ENCODE measurements at places on chromosomes 4 and X.

DNA sequence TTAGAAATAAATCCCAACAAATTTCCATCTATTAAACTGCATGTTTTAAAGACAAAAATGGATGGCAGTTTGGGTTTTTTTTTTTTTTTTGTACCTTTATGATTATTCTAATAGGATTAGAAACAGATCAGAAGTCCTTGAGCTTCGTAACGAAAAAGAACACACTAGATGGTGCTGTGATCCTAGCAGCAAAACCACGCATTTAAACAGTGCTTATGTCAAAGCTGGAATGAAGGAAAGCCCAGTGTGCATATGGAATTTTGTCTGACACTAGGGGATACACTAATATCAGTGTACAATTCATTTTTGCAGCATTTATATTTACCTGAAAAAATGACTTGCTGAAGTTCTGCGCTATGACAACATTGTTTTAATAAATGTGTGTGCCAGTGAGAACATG, 229.1 kb downstream of the VEGFC start:
- DNase-seq: no peak

- no peak for DNase-seq
Measured at GRCh38 chr4:139910106-139910505, 243.9 kb downstream of the MAML3 start.

DNA sequence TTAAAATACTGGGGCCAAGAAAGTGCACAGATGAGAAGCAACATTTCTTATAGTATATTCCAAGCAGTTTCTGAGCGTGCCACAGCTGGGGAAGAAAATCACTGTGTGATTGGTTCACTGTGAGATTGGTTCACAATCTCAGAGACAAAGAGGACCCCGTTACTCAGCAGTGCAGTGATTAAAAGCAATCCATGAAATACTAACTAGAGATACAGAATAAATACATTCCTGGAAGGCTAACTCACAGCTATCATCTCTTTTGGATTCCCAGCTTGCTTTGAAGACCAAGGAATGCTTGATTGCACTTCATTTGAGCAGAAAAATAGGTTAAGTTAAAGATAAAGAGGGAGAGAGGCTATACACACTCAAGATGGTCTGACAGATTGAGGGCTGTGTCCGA, 132.1 kb upstream of the RAPGEF2 start:
- no peak for DNase-seq

DNA sequence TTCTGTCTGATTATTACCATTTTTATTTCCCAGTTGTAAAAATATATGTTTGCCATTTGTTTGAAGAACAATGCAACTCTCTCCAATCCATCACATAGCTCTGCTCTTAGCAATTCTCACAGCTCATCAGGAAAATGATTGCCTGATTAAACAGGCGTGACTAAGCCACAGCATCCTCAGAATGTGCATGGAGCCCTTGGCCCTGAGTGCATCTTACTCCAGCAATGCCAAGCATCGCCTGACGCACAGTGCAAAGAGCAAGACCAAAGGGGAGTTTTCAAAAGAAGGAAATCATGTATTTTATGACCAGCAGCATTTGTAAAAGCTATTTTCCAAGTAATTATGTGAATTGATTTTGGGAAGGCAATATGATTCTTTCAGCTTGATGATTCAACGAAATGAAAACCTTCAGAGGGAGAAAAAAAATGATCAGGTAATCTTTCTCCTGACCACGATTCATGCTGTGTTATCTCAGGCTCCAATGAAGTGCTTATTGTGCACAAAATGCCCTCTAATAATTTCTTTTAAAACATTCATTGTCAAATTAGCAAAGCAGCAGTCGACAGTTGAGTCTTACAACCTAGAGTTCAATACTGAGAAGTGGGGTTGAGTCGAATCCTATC, 138.0 kb upstream of the FAM9B start:
- DNase-seq: no peak

DNA sequence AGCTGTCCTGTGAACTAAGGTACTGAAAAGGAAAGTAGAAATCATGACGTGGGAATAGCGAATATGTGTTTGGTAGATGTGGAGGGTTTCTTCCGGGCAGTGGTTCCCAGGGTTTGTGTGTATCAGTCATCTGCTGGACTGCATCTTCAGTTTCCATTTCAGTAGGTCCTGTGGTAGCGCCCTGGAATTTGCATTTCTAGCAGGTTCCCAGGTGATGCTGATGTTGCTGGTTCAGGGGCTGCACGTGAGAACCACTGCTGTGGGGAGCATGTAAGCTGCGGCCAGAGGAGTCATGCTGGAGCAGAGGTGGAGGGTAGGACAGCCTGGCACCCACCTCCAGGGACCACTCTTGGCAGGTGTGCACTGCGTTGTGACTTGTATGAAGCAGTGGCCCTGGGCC, 47.1 kb downstream of the ARHGAP10 start:
- no peak for DNase-seq

DNA sequence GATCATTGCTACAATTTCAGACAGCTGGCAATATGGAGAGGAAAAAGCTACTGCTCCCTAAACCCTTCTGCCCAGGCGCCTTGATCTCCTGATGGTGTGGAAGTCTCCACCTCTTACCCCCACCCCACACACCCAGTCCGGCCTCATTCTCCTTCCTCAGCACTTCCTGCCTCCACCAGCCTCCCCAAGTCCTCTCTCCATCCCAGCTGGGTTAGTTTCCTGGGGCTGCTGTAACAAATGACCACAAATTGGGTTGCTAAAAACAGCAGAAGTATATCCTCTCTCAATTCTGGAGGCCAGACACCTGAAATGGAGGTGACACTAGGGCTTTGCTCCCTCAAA, 1.1 kb upstream of the CCNQ start:
- no peak for DNase-seq

GRCh38 chr4:121943941-121944340, 7.9 kb downstream of the TRPC3 start:
- no peak for DNase-seq

GRCh38 chrX:22664826-22665225, 334.9 kb upstream of the DDX53 start:
- no peak for DNase-seq

DNA sequence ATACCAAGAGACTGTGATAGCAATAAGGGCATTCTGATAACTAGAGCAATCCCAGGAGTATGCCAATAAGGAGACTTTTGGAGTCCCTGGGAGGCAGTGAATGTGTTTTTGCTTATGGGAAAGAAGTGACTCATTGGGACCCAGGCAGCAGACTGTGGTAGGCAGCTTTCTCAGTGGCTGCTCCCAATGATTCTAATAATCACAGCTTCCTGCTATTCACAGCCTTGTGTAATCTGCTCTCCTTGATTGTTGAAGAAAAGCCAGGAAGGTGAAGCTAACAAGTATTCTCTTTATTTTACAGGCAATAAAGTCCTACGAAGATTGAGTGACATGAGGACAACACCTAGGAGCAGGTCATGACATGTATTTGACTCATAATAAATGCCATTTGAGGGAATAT, 70.3 kb upstream of the DDX60 start:
- no peak for DNase-seq

GRCh38 chrX:155998761-155999510, 1.4 kb downstream of the IL9R start:
- no peak for DNase-seq

- DNase-seq: no peak
Measured at GRCh38 chr4:152537881-152538280, 2.0 kb upstream of the FBXW7 start.

DNA sequence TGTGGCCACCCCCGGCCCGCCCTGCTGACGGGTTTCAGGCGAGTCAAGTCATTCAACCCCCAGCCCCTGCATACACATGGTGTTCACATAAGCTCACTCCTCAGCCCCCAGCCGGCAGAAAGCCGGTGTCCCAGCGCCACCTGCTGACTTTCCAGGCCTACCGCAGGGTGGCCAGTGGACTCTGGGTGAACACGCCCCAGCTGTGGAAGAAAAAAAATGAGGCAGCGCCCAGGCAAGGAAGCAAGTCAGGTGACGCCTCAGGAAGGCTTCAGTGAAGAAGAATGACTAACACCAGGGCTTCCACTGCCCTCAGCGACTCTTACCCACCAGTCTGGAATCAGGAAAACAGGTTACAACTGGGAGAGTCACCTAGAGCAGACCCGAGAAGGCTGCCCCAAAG, 15.8 kb downstream of the BCAP31 start:
- peak; percentile 48 for DNase-seq

- no peak for DNase-seq
Measured at GRCh38 chr4:34644579-34645115, 1599.7 kb downstream of the ARAP2 start.

- no peak for DNase-seq
Measured at GRCh38 chr4:89998469-89999011, 103.9 kb downstream of the MMRN1 start.

DNA sequence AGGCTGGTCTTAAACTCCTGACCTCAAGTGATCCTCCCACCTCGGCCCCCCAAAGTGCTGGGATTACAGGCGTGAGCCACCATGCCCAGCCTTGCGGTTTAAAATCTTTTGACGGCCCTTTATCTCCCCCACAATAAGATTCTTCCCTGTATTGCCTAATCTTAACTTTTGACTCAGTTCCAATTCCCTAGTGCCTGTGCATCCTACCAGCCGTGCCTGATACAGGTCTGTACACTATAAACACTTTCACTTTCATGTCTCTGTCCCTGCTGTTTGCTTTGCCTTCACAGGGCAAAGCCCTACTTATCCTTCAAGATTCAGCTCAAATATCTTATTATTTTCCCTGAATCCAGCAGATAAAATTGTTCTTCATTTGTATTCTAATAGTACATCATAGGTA, 74.6 kb downstream of the WDR44 start:
- DNase-seq: no peak

DNA sequence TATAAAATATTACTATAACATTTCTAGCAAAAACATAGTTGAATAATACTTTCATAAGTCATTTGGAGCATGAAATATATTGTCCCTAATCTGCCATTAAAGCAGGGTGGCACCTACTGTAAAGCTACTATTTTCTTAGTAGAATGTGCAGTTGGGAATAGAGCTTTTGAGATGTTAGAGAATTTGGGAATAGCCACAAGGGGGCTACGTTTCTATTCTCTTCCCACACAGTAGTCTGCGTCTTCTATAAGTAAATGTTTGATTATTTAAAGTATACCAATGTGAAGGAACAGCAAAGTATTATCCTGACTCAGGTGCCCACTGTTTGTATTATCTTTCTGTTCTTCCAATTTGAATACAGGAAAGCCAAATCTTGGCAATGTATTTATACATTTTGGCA, 323.2 kb upstream of the GIMD1 start:
- no peak for DNase-seq

DNA sequence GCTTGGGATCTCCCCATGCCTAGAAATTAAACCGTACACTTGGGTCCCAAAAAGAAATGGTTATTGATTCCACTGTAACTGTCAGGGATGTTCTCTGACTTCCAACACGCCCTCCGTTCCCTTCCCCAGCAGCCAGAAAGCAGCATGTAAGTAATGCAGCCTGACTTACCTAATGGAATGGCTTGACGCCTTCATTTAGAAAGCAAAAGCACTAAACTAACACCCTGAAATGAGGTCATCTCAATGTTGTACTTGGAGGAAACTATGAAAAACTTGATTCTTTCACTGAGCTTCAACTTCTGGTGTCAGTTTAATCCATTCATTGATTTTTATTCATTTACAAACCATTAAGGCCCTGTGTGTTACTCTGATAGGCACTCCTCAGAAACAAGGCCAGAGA, 110.8 kb upstream of the NOCT start:
- no peak for DNase-seq

DNA sequence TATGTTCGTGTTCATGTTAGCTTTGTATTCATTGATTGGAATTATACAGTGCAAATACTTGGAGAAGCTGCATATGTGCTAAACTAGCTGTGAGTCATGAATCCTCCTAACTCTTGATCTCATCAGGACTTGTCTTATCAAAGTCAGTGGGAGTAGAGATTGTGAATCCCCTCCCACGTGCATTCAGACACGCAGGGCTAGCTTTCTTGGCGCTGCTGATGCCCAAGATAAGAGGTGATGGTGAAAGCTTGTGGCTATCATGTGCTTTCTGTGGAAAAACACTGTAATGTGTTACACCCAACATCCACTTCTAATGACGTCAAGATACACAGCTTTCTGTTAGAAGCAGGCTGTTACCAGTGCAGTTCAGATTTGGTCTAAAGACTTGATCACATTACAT, 348.7 kb upstream of the HAND2 start:
- DNase-seq: no peak

- DNase-seq: no peak
Measured at GRCh38 chr4:3730422-3731190, 35.6 kb upstream of the ADRA2C start.

GRCh38 chr4:149095001-149095400, 652.8 kb upstream of the NR3C2 start:
- no peak for DNase-seq

GRCh38 chr4:16909281-16909680, 10.8 kb upstream of the LDB2 start:
- DNase-seq: no peak

DNA sequence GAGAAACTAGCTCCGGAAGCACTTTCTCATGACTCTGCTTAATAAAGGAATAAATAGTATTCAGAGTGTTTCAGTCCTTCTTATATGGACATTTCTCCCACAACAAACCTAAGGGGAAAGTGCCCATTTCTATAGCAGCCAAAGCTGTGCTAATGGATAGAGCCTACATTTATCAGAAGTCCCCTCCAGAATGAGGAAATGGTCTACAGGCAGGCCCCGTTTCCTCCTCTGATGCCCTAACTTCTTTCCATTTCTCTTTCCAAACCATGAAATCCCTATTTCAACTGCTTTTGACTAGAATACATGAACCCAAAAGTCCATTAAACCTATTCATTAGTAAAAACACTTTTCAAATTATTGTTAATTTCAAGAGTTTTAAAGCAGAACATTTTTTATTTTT, 4.5 kb downstream of the ACSL1 start:
- no peak for DNase-seq

- DNase-seq: no peak
Measured at GRCh38 chr4:52648836-52649235, 10.3 kb downstream of the USP46 start.

GRCh38 chrX:6968231-6968630, 179.3 kb upstream of the STS start:
- no peak for DNase-seq

DNA sequence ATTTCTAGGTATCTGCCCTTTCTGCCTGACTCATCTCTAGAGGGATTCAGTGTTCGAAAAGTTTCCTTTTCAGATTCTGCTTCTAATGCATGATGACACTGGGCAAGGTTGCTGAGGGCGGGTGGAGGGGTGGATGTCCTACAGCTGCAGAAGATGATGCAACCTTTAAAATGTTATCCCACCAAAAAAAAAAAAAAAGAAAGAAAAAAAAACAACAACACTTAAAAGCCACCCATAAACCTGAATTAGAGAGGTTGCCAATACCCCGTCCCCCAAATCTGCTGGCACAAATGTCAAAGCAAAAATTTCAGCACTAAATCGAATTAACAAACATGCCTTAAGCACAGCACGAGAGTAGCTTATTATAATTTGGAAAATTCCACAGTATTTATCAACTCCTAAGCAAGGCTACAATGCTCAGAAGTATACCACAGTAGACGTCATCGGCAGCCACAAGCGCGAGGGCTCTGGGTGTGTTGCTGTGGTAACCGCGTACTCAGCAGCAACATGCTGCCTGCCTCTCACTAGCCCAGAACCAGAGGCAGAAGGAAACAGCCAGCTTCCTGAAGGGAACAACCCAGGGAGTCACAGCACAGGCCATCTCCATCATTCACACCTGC, 167.5 kb upstream of the MAP3K15 start:
- DNase-seq: peak; percentile 71
